Transverse colon (tissue), 4 donors: ENCODE measurements at places on chromosomes 7 and 10. TPM values are rescaled to one million over a fixed set of nuclear protein-coding genes. Genes with fewer than 3 reads are reported as not detected.

DNA sequence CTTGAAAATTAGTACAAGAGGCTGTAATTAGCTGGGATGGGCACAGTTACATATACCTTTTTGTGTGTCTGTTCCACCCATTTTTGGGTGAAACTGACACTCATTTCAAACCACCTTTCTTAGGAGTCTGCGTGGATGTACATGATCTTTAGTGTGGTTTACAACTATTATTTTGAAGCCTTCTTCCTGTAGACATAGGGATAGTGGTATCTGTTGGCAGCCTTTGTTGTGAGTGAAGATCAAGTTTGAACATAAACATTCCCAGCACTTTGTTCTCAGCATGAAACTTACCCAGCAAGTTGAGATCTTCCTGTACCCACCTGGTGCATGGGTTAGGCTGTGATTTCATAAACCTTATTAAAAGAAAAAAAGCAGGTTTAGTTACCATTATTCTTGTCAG, 2.0 kb downstream of the BAG3 start:
- DNase-seq: no peak

DNA sequence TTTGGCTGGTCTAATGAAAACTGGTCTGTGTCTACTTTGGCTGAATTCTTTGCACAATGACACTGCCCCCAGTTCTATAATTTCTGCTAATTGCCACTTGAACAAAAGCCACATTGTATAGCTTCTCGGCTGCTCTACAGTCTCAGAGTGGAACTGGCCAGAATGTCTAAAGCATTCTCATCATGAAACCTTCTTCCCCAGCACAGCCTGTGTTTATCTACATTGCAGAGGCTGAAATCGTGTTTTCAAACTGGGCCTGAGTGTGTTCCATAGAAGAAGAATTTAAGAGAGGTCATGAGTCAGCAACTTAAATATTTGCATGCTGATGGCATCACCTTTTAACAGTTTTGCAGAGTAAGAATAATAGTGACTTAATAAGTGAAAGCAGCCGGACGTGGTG, 177.2 kb downstream of the BUB3 start:
- DNase-seq: no peak

DNA sequence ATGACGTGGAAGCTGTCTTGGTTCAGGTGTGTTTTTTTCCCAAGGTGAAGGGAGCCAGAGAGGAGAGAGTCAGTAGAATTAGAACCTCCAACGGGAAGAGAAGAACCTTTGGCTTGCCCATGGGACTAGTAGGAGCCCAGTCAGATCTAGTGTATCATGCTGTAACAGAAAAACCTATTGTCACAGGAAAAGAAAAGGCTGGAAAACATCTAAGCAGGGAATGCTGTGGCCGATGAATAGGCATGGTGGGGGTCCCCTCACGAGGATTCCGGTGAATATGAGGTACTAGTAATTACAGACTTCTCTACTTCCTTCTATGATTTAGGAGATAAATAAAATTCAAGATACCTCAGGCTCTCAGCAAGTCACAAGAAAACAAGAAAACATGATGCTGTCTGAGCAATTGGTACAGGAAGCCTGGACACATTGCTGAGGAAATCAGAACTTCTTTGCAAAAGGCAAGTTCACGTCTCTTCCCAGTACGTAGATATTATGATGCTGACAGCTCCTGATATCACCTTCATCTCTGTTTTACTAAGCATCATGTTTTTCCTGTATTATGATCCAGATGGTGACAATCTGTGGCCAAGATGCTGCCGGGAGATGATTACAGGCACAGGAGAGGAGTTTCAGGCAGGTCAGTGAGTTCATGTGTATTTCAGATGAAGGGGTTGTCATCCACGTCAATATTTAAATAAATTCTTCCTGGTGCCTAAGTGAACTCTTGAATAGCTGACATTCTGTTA, 54.3 kb upstream of the NPY start:
- no peak for DNase-seq

Gene CDC14C
- not detected for total RNA-seq

Gene HECTD2
- total RNA-seq: 10.3 TPM

Gene UPK3BL1
- 65.9 TPM for total RNA-seq
